ENCODE measurements at places on chromosomes 7 and 10.

DNA sequence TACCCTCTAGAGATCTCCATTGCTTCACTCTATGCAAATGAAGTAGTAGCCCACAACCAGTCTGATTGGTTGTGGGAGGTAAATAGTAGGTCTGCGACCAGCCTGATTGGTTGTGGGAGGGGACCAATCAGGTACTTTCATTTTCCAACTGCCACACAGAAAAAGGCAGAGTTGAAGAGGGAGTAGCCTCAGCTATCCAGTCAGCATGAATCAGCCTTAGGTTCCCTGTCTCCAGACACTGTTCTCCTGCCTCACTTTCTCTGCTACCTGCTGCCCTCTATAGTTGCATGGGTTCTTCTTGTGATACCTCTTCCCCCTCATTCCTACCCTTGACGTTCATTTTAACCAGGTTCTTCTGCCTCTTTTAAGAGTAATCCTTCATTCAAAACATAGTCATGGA, 114.5 kb upstream of the LYZL1 start:
- DNase-seq: no peak

GRCh38 chr10:132904814-132905649, 37.3 kb downstream of the CFAP46 start:
- no peak for DNase-seq

GRCh38 chr7:91168871-91169829, 95.1 kb upstream of the FZD1 start:
- no peak for DNase-seq

- DNase-seq: no peak
Observed at GRCh38 chr7:27115221-27116026, 12.9 kb upstream of the HOXA2 start.

DNA sequence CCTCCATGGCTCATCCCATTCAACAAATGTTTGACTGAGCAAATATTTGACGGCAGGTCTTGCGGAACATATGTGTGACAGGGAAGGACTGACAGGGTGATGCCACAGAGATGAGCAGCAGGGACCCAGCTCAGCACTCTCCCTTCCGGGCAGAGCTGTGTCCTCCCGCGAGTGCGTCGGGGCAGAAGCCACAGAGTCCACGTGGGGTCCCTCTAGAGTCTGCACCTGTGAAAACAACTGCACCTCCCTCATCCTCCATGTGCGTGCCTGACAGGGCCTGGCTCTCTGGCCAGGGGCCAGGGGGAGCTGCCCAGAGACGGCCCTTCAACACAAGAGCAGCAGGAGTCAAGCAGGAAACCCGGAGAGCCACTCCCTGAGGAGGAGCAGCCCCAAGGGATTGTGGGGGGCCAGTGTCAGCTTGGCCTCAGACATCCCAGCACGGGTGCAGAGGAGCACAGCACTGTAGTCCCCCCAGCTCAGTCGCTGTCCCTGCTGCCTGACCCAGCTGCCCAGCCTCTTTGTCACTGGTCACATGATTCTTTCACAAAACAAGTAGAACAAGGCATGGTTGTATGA, 83.6 kb upstream of the TMEM72 start:
- no peak for DNase-seq

DNA sequence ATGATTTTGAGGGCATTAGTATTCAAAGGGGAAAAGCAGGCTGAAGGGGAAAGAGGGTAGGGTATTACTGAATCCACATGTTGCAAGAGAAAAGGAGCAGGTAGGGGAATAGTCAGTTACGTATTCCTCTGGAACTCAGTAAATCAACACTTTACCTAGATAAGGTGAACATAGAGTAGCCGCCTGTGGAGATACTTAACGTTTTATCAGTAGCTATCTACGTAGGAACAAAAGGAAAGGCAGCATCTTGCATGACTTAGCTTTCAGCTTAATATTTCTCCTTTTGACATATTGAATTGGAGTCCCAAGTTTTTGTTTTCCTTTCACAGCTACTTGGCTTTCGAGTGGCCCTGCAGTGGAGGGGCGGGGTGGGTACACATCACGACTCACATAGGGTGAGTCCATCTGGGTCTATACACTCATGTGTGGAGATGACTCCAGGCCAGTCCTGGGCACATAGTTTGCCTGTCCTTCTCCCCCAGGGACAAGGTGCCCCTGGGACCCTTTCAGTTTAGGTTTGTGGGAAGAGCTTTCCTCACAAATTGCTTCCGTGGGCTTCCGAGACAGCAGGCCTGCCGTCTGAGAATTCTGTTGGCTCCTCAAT, 48.1 kb downstream of the CCNY start:
- DNase-seq: no peak

- DNase-seq: no peak
Observed at GRCh38 chr7:124667312-124668153, 98.1 kb downstream of the GPR37 start.

GRCh38 chr7:72099784-72100183, 312.4 kb downstream of the CALN1 start:
- DNase-seq: no peak

- DNase-seq: no peak
Observed at GRCh38 chr7:138021889-138022288, 20.0 kb upstream of the CREB3L2 start.

DNA sequence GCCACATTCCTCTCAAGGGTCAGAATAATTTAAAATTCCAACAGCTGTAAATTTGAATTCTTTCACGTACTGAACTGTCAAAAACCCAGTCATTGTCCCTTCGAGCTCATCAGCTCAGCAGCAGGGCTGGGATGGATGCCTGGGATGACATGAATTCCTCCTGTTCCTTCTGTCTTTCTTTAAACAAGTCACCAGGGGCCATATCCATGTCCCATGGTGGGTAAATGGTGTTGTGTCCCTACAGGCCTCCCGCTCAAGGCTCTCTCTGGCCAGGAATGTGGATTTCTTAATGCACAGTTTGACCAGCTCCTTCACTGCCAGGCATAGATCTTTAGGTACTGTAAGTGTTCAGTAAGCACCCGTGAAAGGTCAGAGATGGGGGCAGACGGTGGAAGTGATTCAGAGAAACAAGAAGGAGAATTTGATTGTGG, 13.8 kb upstream of the TECPR1 start:
- no peak for DNase-seq

DNA sequence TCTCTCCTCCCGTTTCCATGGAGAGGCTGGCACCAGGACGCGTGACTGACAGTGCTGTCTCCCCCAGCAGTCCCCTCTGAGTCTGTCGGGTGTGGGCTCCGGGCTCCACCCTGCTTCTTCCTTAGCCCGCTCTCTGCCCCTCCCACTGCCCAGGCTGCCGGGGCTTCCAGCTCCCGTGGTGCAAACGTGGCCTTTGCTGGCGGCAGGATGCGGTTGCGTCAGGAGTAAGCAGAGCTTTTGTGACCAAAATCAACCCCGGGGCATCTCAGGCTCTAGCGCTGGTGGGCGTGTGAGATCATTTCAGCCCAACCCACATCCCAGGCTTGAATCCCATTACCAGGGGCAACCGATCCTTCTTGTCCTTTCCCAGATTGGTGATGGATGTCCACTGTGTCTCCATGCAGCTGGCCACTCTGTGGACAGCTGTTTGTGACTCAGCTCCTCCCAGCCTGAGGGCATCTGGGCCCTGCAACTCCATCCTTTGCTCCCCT, 28.2 kb downstream of the PTPRE start:
- DNase-seq: no peak

DNA sequence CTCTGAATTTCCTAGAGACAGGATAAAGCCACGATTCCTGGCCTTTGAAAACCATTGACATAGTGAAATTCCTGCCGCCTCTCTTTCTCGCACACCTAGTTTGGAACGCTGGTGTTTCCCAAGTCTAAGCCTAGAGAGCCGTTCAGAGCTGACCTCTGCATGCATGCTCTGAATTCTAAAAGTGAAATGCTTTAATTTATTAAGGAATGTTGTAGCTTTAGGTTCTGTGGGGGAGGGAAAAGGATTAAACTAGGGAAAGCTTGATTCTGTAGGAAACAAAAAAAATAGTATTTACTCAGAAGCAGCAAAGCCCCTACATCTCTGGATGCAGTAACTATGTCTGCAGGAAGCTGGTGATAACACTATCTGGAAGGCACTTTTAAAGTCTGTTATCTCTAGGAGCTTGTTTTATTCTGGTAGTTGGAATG, 27.3 kb downstream of the PFKP start:
- no peak for DNase-seq

DNA sequence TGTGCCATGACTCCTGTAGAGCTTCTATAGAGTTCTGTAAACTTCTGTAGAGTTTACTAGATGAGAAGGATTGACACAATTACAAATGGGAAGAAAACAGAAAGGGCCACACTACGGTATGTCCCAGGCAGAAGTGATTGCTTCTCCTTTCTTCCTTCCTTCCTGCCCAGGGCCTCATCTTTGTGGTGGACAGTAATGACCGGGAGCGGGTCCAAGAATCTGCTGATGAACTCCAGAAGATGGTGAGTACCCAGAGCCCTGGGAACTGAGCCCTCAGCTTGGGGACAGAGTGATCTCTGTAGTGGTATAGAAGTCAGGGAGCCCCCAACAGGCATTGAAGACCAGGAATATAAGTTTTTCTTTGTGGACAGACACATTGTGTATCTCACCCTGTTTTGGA, 1.7 kb downstream of the ARF5 start:
- no peak for DNase-seq

GRCh38 chr10:117322260-117322659, 53.0 kb downstream of the PDZD8 start:
- no peak for DNase-seq

GRCh38 chr10:7811000-7811399, 7.3 kb upstream of the TAF3 start:
- DNase-seq: no peak

- no peak for DNase-seq
Observed at GRCh38 chr7:2521952-2522591, 2.5 kb downstream of the LFNG start.

DNA sequence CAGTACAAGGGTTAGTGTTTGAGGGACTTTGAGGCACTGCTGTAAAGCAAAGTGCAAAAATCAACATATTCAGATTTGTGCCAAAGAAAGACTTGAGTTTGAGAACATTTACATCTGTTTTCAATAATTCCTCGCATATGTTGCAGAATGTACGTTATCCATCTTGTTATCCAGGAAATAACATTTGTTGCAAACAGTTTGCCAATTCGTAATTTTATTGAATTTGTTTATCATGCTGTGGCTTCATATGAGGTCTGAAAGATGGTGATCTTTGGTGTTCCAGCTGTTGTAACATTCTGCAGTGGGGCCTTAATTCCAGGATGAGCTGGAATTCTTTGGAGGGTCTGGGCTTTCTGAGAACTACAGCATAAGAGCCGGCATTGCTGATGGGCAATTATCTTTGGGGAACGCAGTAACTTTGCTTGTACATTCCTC, 396.2 kb downstream of the LRMDA start:
- DNase-seq: no peak

- no peak for DNase-seq
Observed at GRCh38 chr10:12577610-12578009, 228.3 kb downstream of the CAMK1D start.

GRCh38 chr10:58311026-58311425, 23.8 kb upstream of the UBE2D1 start:
- no peak for DNase-seq

- DNase-seq: no peak
Observed at GRCh38 chr10:60937022-60937421, 7.0 kb downstream of the RHOBTB1 start.

DNA sequence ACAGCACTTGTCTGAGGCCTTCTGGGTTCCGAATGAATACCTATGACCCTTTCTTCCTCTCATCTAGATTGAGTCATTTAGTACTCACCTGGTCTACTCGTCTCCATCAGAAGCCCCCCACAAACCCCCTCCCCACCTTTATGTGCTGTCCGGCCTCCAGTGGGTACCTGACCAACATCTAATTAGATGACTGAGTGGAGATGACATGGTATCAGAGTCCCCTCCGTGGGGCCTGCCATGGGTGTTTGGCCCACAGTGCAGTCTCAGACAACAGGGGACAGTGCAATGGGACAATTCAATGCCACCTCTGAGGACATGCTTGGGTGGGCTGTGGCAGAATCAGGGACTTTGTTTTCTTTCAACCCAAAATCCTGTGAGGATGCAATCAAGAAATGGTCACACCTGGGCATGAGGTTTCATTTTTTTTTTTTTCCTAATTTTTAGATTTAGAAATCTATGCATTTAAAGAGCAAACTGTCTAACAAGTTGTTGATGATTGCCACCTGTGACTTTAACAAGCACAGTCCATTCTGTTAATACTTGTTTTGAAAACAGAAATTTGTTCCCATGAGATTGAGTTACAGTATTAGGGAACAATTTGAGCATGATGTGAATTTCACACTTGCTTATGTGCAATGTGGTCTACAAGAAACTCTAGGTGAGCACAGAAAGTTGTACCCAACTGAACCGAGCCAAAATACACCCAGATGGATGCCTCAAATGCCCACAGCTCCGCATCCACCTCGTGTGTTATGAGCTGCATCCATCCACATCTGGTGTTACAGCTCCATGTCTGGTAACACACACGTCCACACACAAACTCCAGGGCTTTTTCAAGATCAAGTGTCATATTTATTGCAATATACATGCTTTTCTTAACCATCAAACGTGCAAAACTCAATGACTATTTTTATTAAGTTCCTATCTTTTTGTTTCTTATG, 27.5 kb downstream of the GPRIN2 start:
- no peak for DNase-seq

DNA sequence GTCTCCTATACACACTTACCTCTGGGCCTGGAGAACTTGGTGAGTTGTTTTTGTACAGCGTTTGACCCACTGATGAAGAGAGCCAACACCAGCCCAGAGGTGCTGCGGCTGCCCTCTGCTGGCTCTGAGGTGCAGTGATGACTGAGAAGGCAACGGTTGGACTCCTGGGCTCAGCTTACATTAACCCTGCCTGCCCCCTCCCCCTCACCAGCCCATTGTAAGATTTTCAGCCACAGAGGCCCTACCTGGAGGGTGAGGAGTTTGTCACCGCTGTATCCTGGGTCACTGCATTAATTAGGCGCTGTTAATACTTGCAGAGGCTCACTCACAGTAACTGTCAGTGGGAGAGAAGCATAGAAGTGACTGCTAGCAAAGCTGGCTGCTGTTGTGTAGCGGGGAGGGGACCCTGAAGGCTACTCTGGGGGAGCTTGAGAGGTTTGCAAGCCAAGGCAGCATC, 19.0 kb upstream of the ANKRD2 start:
- DNase-seq: peak; percentile 54

GRCh38 chr7:151382079-151382885, 27.6 kb downstream of the WDR86 start:
- DNase-seq: no peak

DNA sequence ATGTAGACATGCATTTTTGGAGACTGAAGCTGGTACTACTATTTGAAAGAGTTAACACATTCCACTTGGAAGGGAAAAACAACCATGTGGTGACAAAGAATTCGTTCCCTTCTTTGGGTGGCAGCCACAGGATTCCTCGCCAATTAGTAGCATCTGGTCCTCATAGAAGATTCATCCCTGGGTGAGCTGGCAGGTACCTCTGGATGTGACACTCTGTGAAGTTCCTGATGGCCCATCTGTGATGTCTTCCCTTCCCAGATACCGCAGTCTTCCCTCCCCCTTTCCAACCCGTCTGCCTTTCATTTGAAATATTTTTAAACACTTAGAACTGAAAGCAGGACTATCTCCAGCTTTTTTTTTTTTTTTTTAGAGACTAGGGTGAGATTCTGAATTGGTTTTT, 569.5 kb downstream of the TYW1 start:
- no peak for DNase-seq
